IPS DF 6.9 (cell line): ENCODE measurements at places on chromosomes 12 and 14.

DNA sequence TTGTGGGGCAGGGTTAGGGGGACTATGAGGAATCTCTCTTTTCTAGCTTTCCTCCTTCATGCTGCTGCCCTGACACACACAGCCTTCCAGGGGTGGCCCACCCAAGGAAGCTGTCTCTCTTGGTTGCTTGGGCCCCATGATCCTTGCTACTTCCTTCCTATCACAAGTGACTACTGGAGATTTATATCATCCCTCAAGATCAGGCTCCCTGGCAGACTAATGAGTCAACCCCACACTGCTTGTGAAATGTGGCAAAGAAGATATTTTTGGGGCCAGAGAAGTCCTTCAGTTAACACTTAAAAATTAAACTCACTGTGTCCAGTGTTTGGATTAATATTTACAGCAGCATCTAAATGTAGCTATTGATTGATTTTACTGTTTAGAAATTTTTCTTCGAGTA is 1.5 kb downstream of the OR4E1 start:
- no peak for DNase-seq

DNA sequence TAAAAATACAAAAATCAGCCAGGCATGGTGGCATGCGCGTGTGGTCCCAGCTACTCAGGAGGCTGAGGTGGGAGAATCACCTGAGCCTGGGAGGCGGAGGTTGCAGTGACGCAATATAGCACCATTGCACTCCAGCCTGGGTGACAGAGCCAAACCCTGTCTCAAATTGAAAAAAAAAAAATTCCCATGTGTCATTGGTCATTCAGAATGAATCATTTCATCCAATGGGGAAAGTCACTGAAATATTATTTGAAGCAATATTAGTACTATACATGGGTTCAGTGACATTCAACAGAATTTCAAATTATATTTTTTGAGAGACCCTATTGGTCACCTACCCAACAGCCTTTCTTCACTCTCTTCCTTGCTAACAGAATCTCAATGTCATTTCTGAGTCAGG is 276.1 kb downstream of the ITPR2 start:
- DNase-seq, result no peak

GRCh38 chr12:101855364-101855884 is 22.0 kb upstream of the DRAM1 start:
- DNase-seq, result no peak

GRCh38 chr14:31229638-31230572 is 22.3 kb upstream of the HECTD1 start:
- DNase-seq, result no peak

- DNase-seq, result no peak
Observed at GRCh38 chr14:100474196-100474595, 113.0 kb downstream of the BEGAIN start.

DNA sequence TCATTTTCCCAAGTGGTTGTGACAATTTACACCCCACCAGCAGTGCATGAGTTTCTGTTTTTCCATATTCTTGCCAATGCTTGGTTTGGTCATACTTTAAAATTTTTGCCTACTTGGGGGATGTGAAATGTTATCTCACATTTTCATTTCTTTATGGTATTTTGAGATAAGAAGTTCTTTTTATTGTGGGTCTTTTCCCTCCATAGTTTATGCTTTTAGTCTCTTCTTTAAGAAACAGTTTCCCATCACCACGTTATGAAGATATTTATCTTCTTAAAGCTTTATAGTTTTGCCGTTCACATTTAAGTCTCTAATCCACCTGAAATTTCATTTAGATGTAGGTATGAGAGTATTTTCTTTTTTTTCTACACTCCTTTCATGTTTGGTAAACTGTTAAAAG is 95.7 kb downstream of the PPM1A start:
- DNase-seq, result no peak

- no peak for DNase-seq
Observed at GRCh38 chr14:23559926-23560520, 4.0 kb downstream of the THTPA start.

- DNase-seq, result no peak
Observed at GRCh38 chr12:108745641-108746040, 14.3 kb upstream of the CORO1C start.
